Hematopoietic multipotent progenitor cell (in vitro differentiated cells): ENCODE measurements at places on chromosomes 16 and 17. TPM values are rescaled to one million over a fixed set of nuclear protein-coding genes. Genes with fewer than 3 reads are reported as not detected.

- no peak for DNase-seq
These were observed 2.4 kb upstream of the CDH16 start for GRCh38 chr16:66920924-66921680.

DNA sequence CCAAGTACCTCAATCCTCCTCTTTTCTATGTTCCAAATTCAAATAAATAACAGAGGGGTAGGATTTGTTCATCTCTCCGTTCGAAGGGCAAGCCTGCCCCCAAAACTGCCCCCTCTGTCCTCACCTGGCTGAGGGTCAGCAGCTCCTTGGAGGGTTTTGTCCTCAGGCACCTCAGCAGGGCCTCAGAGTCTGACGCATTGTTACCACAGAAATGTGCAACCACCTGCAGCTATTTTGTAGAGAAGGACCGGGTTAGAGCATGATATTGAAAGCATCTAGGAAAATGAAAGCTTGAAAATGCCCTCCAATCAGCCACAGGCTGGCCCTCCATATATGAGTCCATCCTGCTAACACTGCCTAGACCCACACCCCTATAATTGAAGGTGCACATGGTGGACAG, 13.9 kb downstream of the CES5A start:
- DNase-seq: no peak

- no peak for DNase-seq
These were observed 650 bp upstream of the AANAT start for GRCh38 chr17:76466775-76467130.

DNA sequence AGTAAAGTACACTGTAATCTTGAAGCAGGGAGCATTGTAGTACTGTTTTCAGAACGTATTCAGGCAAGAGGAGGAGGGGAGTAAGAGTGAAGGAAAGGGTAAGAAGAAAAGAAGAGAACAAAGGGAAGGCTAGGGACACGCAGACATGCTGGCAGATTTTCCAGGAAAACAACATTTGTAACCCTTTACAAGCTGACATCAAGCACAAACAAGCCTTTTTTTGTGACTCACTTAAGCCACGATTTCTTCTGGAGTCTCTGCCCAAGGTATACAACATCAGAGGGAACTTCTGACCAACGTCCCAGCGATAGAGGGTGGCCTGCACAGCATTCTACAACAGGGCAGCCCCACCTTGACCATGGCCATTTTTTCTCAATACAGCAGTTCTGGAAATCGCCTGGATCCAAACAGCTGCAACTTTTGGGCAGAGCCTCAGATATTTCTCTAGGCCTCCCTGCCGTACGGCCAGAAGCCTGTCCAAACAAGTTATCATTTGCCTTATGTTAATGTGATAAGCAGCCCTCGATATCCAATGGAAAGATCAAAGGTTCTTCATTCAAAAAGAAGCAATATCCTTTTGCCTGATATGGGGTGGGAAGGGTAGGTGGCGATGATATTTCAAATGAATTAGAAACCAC, 247.3 kb downstream of the ZFHX3 start:
- DNase-seq: no peak

DNA sequence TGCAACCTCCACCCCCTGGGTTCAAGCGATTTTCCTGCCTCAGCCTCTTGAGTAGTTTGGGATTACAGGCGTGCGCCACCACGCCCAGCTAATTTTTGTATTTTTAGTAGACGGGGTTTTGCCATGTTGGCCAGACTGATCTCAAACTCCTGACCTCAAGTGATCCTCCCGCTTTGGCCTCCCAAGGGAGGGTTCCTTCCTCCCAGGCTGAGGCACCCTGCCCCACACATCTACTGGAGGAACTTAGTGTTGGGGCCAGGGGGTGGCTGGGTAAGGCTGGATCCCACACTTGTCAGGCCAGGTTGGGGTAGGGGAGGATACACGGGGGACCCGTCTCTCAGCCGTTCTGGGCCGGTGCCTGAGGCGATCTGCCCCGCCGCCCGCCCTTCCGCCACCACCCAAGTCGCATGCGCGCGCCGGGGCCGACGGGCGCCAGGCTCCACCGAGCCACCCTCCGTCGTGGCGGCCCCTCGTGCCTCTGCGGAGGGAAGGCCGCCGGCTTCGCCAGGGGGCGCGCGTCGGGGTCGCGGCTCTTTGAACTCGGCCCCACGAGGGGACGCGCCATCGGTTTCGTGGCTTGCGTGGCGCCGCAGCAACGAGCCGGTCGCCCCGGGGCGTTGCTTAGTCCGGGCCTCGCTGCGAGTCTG, 15.9 kb downstream of the GRB7 start:
- peak; percentile 72 for DNase-seq

DNA sequence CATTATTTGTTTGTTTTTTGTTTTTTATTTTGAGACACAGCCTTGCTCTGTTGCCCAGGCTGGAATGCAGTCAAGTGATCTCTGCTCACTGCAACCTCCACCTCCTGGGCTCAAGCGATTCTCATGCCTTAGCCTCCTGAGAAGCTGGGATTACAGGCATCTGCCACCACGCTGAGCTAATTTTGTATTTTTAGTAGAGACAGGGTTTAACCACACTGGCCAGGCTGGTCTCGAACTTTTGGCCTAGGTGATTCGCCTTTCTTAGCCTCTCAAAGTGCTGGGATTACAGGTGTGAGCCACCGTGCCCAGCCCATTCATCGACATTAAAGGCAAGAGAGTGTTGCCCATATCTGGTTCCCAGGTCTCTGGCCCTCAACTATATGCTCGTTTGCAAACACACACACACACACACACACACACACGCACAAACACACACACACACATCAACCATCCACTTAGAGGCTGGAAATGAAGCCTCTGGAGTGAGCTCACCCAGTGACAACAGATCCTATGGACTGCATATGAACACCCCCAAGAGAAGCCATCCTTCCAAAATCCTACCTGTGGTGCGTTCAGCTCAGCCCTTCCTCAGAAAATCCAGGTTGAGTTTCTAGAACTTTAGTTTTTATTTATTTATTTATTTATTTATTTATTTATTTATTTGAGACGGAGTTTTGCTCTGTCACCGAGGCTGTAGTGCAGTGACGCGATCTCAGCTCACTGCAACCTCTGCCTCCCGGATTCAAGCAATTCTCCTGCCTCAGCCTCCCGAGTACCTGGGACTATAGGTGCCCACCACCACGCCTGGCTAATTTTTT, 12.3 kb upstream of the SEPHS2 start:
- no peak for DNase-seq

DNA sequence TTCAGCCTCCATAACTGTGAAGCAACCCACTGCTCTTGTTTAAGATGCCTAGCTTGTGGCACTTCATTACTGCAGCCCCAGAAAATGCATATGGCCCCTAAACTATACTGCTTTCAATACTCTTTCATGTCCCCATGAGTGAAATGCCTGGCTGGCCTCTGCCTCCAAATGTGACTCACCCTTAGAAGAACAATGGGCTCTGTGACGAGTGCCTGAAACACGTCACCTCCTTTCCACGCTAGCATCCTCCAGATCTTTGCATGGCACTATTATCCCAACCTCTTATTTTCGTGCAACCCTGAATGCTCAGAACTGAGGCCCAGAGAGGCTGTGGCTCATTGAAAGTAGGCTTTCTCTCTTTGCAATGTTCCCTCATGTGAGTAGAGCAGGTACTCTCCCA, 233.1 kb downstream of the CBLN1 start:
- DNase-seq: no peak

DNA sequence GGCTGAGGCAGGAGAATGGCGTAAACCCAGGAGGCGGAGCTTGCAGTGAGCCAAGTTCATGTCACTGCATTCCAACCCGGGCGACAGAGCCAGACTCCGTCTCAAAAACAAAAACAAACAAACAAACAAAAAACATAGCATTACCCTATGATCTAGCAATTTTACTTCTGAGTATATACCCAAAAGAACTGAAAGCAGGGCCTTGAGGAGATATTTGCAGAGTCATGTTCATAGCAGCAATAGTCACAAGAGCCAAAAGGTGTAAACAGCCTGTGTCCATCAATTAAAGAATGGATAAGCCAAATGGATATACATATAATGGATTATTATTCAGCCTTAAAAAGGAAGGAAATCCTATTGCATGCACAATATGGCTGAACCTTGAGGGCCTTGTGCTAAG, 63.1 kb downstream of the TOM1L2 start:
- no peak for DNase-seq

GRCh38 chr16:54370278-54371040, 83.9 kb upstream of the IRX3 start:
- peak; percentile 53 for DNase-seq

DNA sequence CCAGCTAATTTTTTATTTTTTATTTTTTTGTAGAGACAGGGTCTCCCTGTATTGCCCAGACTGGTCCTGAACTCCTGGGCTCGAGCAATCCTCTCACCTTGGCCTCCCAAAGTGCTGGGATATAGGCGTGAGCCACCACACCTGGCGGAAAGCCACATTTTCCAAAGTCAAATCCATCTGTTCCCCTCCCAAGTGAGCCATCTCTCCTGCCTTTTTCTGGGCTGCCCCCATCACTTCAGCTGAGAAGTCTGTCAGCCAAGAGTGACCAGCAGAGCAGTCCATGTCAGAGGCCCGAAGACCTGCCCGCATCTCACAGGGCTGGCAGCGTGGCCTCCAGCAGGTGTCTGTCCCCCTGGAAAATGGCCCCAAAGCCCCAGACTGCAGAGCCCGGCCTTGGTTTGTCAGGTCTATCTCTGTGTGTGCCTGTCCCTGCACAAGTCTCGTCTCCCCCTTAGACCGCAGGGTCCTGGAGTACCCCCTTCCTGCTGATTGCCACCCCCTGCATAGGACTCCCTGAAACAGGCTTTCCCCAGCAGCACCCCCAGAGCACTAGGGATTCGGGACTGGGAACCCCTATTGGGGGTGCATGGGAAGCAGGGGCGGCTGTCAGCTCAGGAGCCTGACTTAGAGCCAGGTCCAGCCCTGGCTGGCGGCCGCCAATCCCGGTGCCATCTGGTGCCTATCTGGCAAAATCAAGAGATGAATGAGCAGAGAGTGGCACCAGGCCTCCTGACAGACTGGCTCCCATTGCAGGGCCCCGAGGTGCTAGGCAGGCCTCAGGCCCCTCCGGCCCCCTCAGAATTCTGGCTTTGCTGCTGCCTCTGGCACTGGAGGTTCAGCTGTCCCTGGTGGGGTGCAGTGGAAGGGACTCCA, 7.8 kb downstream of the TTYH2 start:
- DNase-seq: no peak

DNA sequence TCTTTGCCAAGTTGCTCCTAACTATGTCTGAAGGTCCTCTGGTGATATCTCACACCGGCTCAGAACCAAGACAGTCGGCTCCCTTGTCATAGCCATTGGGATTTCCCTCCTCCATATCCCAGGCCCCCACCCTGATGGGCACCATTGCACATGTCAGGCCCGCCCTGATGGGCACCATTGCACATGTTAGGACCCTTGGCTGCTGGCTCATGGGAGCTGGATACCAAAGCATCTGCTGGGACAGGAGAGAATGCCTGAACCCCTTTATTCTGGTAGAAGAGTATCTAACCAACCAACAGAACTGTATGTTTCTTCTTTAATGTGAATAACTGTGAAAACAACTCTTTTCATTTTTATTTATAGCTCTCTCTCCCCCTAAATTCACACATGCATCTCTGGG, 454.5 kb upstream of the HSBP1 start:
- no peak for DNase-seq

- DNase-seq: no peak
These were observed 4.4 kb downstream of the OR3A3 start for GRCh38 chr17:3415610-3416009.

DNA sequence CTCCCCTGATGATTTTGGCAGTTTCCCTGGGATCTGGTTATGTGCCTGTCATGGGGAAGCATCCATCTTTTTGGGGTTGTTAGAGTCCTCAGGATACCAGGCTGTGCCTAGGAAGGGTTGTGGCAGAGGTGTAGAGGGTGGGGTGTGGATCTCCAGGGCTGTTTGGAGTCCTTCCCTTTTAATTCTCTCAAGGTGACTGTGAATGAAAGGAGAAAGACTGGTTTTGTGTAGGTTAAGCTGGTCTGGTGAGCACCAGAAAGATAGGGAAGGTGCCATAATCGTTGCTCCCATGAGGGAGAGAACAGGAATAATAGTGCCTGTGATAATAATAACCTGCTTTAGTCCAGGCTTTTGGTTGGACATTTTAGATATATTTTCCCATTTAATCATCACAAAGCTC, 7.0 kb downstream of the MAP2K4 start:
- no peak for DNase-seq

GRCh38 chr16:51151961-51152663, 1.0 kb upstream of the SALL1 start:
- peak; percentile 13 for DNase-seq

GRCh38 chr16:87223656-87224248, 93.4 kb downstream of the C16orf95 start:
- DNase-seq: no peak

GRCh38 chr16:81630635-81631031, 148.5 kb upstream of the PLCG2 start:
- DNase-seq: no peak

GRCh38 chr17:3475251-3475685, 529 bp upstream of the ASPA start:
- no peak for DNase-seq

GRCh38 chr16:85565801-85566526, 47.2 kb upstream of the GSE1 start:
- DNase-seq: no peak

- DNase-seq: peak; percentile 89
These were observed 5.0 kb downstream of the CORO6 start for GRCh38 chr17:29617481-29618271.

DNA sequence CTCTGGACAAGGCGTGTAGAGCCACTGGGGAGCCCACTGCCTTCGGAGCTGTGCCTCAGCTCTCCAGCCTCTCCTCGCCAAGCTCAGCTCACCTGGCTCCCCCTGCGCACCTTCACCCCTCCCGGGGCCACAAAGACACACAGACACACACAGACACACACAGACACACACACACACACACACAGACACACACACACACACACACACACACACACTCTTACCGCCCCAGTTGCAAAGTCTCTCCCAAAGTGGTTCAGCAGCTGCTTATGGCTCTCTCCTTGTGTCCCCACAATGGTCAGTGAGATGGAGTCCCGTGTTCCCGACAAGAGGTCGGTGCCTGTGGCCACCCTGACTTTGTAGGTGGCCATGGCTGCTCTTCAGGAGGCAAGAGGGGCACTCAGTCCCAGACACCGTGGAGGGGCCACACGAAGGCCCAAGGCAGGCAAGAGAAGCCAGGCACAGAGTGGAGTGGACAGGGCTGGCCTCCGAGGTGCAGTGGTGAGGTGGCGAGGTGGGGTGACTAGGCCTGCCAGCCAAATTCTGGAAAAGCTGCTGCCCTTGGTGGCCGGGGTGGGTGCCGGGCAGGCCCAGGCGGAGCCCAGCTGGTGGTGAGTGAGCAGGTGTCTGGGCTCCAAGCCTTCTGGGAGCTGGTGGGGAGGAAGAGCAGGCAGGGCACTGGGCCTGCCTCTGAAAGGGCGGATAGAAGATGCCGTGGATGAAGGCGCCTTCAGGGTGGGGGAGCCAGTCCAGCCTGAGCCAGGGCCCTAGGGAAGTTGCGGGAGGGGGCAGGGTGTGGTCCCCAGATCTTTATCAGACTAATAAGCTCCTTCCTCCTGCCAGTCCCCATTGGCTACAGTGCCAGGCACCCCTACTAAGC, at the start of gene ALOX12B:
Gene ALOX12B (minus strand): TSS at position 642 of the 877 bp plus-strand sequence. CDS start 274 bp downstream, at position 368.
- no peak for DNase-seq

GRCh38 chr16:54936201-54936978, 5.7 kb downstream of the IRX5 start:
- no peak for DNase-seq

GRCh38 chr17:62703261-62703775, 75.8 kb downstream of the MRC2 start:
- no peak for DNase-seq

Gene RAD51C
- total RNA-seq: 10.8 TPM

Gene CES3
- total RNA-seq: 4.6 TPM

Gene SDR42E1
- 2.7 TPM for total RNA-seq

Gene C17orf78
- not detected for total RNA-seq

Gene FN3K
- total RNA-seq: 2.7 TPM

Gene COPZ2
- not detected for total RNA-seq

Gene HLF
- 35.5 TPM for total RNA-seq

Gene TMC6
- 111 TPM for total RNA-seq
